Immature natural killer cell (primary cell): ENCODE measurements at places on chromosomes 5 and 9. TPM values are rescaled to one million over a fixed set of nuclear protein-coding genes. Genes with fewer than 3 reads are reported as not detected.

DNA sequence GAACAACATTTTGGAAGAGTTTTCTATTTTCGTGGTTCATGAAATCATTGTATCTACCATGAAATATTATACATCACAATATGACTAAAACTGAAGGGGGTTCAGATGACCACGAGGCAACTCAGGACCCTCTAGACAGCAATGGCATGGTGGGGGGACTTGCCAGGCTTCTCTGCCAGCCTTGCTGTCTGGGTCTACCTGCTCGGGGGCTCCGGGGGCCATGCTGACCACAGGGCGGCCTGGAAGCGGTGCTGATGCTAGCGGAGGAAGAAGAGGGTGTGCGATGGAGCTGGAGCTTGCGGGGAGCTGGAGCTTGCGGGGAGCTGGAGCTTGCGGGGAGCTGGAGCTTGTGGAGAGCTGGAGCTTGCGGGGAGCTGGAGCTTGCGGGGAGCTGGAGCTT, 89.2 kb upstream of the IRX4 start:
- DNase-seq: no peak
- H3K4me1 ChIP-seq: no peaks in the 10 kb centered on the region
- H3K27ac ChIP-seq: no peak overlapping the region
- no peak overlapping the region for H3K4me3 ChIP-seq
- H3K27me3 ChIP-seq: peaks cover 7% of the 10 kb centered on the region

ALDOB gene
- not detected for polyA plus RNA-seq

GRCh38 chr9:111925017-111925770, 28.6 kb downstream of the UGCG start:
- peak overlapping the region; percentile 69 for H3K27ac ChIP-seq
- no peak overlapping the region for H3K4me3 ChIP-seq
- peaks cover 5% of the 10 kb centered on the region for H3K27me3 ChIP-seq
- H3K4me1 ChIP-seq: peaks cover 38% of the 10 kb centered on the region
- H3K36me3 ChIP-seq: no peaks in the 10 kb centered on the region

- no peak overlapping the region for H3K27ac ChIP-seq
- no peak for DNase-seq
- H3K4me3 ChIP-seq: no peak overlapping the region
- no peaks in the 10 kb centered on the region for H3K36me3 ChIP-seq
These were observed 213.9 kb downstream of the PRDM9 start for GRCh38 chr5:23721336-23721735.

CCDC183 gene
- 0.37 TPM for polyA plus RNA-seq
